Retina (tissue), 1 donor: ENCODE measurements at places on chromosomes 4 and X.

GRCh38 chr4:56055027-56055977 lies 106.6 kb downstream of the CEP135 start:
- DNase-seq, result peak; percentile 63

DNA sequence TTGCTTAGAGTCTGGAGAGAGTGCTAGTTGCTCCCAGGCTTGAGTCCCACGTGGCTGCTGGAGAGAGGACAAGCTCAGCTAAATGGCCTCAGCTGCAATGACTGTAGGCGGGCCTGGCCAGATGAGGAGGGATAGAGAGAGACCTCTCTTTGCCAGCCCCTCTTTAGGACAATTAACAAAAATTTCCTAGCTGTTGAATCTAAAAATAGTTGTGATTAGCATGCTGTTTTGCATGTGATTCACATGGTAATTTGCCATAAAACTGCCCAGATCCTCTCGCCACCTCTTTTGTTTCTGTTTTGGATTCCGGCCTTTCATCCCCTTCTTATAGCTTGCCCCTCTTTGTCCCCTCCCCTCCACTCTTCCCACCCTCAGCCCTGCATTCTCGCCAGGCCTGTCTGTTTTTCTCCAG lies 28.9 kb upstream of the PRPS1 start:
- no peak for DNase-seq

DNA sequence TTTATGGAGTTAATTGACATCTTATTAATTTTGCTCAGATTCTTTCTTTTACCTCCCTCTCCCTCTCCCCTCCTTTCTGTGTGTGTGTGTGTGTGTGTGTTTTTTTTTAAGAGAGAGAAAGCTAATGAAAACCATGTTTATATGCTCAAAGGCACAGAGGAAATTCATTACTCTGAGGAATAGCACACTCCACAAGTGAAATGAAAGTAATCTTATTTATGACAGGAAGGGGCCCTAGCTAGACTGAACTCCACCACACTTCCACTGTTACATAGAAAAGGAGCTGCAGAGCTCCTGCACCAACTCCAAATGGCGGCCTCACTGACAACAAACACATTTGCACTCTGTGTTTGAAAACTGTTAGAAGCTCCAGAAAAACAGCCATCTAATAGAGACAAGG lies 150.6 kb downstream of the RASL11B start:
- peak; percentile 11 for DNase-seq

DNA sequence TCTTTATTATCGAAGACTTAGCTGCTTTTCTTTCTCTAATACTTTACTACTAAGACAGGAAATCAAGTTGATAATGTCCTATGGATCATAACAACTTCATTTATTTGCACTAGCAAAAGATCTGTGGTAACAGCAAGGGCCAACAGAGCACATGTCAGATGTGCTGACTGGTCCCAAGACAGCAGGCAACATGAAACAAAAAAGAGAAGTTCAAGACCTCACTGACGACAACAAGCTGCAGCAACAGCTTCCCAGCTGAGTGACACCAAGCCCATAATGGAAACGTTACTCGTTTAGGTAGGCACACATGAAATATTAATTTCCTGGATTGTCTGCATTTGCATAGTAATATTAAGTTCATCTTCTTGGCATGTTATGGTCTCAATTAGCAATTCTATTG lies 126.9 kb downstream of the UNC5C start:
- DNase-seq, result no peak

- no peak for DNase-seq
Observed at GRCh38 chrX:71514367-71515037, 18.4 kb upstream of the OGT start.

- DNase-seq, result peak; percentile 1
Observed at GRCh38 chrX:121227888-121228287, 180.5 kb downstream of the GLUD2 start.

GRCh38 chr4:173230062-173230461 lies 61.5 kb downstream of the GALNT7 start:
- DNase-seq, result no peak

GRCh38 chr4:87697272-87697671 lies 47.2 kb downstream of the DMP1 start:
- DNase-seq, result no peak

DNA sequence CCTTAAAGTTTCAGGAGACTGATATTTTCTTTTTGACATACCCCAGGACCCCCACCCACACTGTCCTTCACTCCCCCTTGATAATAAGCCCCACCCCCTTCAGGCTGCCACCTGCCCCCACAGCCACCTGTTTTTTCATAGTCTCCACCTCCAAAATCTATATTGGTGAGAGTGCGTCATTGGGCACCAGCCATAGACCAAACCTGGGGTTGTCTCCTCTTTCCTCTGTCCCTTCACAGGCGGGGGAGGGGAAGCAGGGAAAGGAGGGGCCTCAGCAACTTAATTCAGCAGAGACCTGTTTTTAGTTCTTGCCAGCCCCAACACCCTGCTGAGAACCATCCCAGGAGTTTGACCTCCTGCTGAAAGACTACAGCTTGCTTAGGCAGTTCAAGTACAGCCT lies 1.1 kb downstream of the ARHGAP36 start:
- DNase-seq, result no peak

DNA sequence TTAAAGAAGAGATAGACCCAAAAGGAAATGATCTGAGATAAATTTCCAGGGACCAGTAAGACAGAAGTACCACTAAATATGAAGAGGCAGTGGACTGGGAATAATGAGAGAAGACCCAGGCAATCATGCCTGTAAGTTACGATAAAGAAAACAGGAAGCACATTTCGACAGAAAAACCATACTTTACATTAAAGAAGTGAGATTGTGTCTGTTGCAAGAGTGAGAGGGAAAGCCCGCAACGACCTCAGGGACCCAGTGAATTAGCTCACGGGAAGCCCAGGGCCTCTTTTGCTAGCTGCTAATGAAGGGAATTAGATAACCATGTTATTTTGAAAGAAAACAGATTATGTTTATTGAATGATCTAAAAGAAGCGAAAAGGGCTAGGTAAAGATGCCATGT lies 28.9 kb upstream of the ACSL1 start:
- no peak for DNase-seq

GRCh38 chr4:97589481-97590196 lies 553.6 kb downstream of the STPG2 start:
- no peak for DNase-seq

DNA sequence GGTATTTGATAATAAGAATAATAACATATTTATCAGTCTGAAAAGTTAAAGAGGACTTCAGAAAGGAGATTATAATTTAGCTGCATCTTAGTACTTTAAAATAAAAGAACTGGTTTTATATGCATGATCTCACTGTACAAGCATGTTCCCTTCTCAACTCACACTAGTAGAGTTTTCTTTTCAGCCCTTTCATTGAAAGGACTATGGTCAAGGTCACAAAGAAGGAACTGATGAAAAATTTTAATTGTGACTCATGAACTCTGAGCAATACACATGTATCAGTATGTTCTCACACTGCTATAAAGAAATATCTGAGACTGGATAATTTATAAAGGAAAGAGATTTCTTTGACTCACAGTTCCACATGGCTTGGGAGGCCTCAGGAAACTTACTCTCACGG lies 73.7 kb upstream of the NDST4 start:
- DNase-seq, result no peak
